ENCODE measurements at places on chromosomes 13 and 19.

GRCh38 chr13:26219726-26220125, 2.4 kb downstream of the RNF6 start:
- no peak for DNase-seq

GRCh38 chr19:35720648-35721047, 2.8 kb downstream of the KMT2B start:
- DNase-seq: no peak

DNA sequence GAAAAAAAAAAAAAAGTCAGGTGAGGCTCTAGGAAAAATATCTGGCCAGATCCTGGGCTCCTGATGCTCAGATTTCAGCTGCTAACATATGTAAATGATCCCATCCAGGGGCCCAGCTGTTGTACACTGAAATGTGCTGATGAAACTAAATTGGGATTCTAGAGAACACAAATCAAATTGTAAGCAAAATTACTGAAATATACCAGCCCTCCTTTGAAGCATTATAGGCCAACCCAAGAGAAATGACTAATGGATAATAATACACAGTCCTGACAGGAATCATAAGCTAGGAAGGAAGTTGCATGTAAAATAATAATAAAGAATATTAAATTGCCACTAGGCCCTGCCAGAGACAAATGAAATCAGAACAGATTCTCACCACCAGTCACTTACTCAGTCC, 17.8 kb downstream of the KCTD12 start:
- DNase-seq: no peak

- DNase-seq: no peak
Observed at GRCh38 chr19:10230173-10230860, 814 bp downstream of the S1PR2 start.

DNA sequence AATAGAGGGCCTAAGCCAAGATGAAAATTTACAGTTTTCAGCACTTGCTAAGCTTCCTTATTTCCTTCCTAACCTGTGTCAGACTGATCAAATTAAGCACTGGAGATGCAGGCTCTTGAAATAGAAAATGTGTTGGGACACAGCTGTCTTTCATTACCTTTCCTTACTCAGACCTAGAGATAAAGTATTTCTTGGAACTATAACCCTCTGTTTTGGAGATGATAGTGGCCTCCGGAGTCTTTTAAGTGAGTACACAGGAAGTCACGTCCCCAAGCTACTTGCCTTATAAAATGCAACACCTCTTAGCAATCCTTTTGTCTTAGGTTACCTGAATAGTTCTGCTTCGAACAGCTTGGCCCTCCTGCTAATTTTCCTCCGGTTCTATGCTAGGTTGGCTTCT, 12.4 kb upstream of the AKAP11 start:
- DNase-seq: no peak

GRCh38 chr19:29623726-29624488, 17.8 kb downstream of the POP4 start:
- no peak for DNase-seq

GRCh38 chr19:13024126-13024950, 29.1 kb downstream of the NFIX start:
- DNase-seq: no peak

GRCh38 chr19:862581-863314, 3.3 kb downstream of the CFD start:
- DNase-seq: no peak

- DNase-seq: no peak
Observed at GRCh38 chr13:100767192-100767591, 92.6 kb upstream of the TMTC4 start.

DNA sequence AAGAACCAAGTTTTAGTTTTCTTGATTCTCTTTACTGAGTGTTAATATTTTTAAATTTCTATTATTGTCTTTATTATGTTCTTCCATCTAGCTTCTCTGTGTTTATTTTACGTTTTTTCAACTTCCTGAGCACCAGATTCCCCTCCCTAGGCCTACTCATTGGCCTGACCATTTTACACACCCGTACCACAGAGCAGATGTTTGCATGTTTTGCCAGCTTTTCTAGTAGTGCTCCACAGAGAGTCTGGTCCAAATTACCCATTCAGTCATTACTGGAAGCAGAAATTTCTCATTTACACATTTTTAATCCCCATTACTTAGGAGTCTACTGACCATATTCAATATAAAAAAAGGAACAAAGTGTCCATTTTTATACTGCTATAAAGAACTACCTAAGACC, 66.9 kb downstream of the ING1 start:
- DNase-seq: no peak

- DNase-seq: no peak
Observed at GRCh38 chr13:45209229-45209628, 8.4 kb upstream of the KCTD4 start.

DNA sequence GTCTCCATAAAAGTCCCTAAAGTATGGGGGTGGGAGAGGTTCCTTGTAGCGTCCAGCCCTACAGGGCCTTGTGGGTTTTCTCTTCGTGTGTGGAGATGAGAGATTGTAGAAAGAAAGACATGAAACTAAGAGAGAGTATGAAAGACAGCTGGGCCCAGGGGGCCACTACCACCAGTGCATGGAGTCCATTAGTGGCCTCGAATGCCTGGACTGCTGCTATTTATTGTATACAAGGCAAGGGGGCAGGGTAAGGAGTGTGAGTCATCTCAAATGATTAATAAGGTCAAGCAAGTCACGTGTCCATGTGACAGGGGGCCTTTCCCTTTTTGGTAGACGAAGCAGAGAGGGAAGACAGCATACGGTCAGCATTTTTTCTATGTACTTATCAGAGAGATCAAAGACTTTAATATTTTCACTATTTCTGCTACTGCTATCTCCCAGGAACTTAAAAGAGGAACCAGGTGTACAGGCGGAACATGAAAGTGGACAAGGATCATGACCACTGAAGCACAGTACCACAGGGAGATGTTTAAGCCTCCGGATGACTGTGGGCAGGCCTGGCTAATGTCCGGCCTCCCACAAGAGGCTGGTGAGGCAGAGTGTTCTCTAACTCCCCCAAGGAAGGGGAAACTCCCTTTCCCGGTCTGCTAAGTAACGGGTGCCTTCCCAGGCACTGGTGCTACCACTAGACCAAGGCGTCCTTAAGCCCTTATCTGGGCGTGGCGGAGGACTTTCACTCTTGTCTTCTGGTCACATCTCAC, 25.5 kb downstream of the FGF21 start:
- peak; percentile 62 for DNase-seq

GRCh38 chr19:6023936-6024335, 46.0 kb upstream of the RANBP3 start:
- no peak for DNase-seq

- no peak for DNase-seq
Observed at GRCh38 chr13:110525328-110526319, 35.9 kb downstream of the RAB20 start.

GRCh38 chr13:74450525-74450845, 316.3 kb upstream of the KLF12 start:
- no peak for DNase-seq

GRCh38 chr19:38389101-38389925, 816 bp downstream of the SPRED3 start:
- no peak for DNase-seq

- no peak for DNase-seq
Observed at GRCh38 chr13:27200413-27201070, 28.9 kb upstream of the USP12 start.

Data from right atrium auricular region (tissue), 2 donors.